ENCODE measurements at places on chromosomes 11 and 22.
A peak's percentile ranks its signal among the peaks of the same experiment; 100 is the strongest.

DNA sequence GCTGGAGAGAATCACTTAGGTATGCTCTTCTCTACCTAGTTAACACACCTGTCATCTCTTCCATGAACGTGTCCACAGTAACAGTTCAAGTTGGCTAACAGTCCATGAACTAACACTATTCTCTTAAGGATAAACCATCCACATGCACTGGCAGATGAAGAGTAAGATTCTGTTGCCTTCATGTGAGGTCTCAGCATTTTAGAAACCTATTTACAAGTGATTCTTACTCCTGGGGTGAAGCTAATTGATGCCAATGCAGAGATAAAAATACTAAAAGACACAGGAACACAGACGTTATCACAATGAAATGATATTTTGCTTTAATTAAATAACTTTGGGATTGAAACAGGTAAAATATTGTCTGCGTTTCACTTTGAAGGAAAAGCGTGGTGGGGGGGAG lies 1.3 kb downstream of the LRRC4C start:
- no peak for ATAC-seq

DNA sequence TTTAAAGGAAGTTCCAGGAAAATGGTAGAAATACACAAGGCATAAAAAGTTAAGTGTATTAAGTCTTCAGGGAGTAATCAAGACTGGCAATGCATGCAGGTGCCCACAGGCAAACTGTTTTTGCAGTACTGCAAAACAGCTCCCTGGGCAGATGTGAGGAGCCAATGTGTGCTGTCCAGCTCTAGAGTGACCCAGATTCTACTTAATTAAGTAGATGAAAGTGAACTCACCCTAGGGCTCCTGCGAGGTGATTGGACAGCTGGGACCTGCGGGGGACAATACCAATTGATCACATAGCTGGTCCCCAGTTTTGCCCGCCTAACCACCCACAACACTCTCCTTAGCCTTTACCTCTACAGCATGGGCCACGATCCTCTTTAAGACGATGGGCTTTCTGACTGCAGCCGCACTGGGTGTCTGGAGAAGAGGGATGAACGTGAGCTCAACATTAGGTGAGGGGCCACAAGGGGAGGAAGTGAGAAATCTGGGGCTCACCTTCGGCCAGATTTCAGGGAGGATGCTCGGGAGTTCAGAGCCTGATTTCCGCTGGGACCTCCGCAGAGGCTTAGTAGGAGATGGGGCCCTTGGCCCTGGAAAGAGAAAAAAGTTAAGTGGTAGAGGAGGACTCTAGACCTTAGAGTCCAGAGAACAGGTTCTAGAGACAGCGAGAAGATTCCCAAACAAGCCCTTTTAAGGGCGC lies 556 bp downstream of the CDCA5 start:
- ATAC-seq = no peak

GRCh38 chr11:115548878-115549528 lies 44.8 kb upstream of the CADM1 start:
- no peak for ATAC-seq

- no peak for ATAC-seq
Measured at GRCh38 chr11:84564180-84564866, 1062.8 kb downstream of the DLG2 start.

DNA sequence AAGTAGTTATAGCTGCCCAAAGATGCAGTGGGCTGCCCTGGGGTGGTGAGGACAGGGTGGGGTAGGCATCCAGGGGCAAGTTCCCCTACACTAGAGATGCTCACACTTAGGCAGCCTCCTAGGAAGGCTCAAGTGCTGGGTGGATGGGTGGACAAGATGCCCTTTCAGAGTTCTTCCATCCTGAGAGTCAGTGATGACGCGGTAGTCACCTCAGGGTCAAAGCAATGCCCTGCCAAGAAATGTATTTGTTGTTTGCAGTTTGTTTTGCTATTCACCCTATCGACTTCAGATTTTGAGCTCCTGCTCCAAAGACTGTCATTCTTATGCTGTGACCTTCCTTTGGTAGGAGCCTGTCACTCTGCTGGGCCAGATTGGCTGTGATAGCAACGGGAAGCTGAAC lies 18.9 kb downstream of the POLA2 start:
- no peak for ATAC-seq

DNA sequence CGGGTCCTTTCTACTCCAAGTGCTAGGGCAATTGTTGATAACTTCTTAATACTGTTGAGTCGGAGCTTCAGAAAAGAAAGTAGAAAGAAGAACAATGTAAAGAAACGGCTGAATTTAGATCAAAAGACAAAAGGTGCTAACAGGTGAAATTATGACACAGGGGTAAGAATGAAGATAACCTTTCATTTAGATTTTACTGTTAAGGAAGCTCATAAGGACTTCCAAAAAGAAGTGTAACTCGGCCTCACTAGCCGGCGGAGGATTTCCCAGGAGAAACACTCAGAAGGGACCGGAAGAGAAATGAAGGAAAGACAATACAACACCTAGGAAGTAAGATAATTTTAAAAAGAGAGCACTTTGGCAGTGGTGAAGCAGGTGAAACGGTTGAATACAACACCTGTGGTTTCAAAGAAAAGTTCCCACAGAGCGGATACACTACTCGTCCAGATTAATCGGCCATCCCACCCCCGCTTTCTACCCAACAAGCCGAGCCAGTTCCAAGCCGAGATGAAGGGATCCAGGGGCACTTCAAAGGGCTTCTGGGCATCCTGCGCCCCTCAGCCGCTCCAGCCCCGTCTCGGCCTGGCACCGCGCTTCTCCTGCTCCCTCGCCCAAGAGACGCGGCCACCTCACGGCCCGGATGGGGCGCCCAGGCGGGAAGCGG lies 737 bp downstream of the PPP2R1B start:
- peak; percentile 35 for ATAC-seq

DNA sequence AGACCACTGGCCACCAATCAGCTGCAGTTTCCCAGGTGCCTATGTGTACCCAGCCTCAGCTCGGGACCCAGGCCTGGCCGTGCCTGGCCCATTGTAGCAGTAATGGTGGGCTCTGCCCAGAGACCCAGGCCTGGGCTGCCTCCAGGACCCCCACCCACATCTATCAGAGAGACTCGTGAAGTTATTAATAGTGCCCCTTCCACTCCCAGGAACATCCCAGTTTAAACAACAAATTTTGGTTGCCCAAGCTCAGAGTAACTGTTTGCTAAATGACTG lies 42.5 kb downstream of the IGLL5 start:
- no peak for ATAC-seq

DNA sequence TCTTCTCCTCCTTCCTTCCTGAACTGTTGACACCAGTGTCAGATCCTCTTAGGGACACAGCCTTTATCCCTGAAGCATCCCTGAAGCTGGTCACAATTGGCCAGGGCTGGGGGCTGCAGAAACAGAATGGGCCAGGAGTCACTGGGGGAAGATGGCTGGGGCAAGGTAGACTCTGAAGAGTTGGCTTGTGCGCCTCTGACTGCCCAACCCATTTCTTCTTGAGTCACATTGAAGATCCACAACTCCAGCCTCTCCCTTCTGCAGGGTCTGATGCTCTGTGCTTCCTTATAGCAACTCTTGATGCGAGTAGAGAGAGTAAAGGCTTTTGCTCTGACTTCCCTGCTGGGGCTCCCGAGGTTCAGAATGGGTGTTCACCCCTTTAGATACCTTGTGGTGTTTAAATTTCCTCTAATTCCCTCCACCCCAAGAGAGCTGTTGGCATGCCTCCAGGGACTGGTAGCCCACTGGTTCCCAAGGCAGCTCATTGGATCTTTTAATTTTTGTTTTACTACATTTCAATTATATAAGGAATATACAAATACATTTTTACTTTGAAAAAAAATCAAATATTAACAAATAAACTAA lies 13.4 kb downstream of the PRDM11 start:
- peak; percentile 9 for ATAC-seq

DNA sequence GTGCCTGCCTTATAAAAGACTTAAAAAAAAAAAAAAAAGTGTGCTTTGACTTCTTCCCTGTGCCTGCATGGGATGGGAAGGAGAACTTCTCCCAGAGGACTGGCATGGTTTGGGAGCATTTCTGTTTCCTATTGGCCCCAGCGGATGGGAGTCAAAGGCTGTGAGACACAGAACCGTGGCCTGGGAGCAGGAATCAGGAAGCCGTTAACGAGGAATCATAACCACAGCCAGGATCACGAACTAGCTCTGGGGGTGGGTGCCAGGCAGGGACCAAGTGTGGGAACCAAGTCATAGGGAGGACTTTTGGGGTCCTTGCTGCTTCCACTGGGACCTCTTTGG lies 526 bp downstream of the C1QTNF6 start:
- peak; percentile 2 for ATAC-seq

- ATAC-seq = no peak
Measured at GRCh38 chr11:134060316-134060715, 8.6 kb upstream of the JAM3 start.

GRCh38 chr22:33835265-33835664 lies 85.0 kb downstream of the LARGE1 start:
- ATAC-seq = peak; percentile 42

GRCh38 chr11:67613960-67614715 lies 7.4 kb downstream of the NDUFV1 start:
- ATAC-seq = peak; percentile 62

- ATAC-seq = peak; percentile 2
Measured at GRCh38 chr11:111912535-111912934, at the start of gene HSPB2. Gene HSPB2 (plus strand): TSS chr11:111912734. CDS start chr11:111912830, 96 bp downstream.

DNA sequence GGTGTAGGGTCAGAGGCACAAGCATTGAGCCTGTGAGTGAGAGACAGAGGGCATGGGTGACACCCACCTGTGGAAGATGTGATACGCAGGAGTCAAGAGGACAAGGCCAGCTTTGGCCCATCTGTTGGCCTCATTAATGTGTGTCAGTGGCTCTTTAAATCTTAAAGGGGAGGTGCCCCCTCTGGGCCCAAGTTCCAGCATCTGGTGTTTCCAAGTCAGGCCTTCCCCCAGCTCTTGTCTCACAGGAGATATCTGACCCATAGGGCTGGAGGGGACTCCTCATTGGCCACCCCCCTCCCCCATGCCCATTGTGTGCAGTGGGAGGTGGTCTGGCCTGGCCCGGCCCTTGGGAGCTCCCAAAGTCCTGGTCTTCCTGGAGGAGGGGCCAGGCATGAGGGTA lies 8.9 kb downstream of the KCNK7 start:
- ATAC-seq = no peak

DNA sequence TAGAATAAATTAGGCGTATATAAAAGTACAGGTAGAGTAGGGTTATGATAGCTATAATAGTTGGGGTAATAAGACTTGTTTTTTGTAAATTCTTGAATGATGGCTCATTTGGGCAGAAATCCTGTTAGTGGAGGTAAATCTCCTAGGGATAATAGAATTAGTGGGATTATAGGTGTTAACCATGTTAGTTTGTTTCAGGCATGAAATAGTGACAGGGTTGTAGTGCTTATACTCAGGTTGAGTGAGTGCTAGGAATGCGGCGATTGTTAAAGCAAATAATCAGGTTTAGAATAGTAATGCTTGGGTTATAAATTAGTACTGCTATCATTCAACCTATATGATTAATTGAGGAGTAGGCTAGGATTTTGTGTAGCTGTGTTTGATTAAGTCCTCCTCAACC lies 297.1 kb downstream of the DYNC2H1 start:
- ATAC-seq = no peak

DNA sequence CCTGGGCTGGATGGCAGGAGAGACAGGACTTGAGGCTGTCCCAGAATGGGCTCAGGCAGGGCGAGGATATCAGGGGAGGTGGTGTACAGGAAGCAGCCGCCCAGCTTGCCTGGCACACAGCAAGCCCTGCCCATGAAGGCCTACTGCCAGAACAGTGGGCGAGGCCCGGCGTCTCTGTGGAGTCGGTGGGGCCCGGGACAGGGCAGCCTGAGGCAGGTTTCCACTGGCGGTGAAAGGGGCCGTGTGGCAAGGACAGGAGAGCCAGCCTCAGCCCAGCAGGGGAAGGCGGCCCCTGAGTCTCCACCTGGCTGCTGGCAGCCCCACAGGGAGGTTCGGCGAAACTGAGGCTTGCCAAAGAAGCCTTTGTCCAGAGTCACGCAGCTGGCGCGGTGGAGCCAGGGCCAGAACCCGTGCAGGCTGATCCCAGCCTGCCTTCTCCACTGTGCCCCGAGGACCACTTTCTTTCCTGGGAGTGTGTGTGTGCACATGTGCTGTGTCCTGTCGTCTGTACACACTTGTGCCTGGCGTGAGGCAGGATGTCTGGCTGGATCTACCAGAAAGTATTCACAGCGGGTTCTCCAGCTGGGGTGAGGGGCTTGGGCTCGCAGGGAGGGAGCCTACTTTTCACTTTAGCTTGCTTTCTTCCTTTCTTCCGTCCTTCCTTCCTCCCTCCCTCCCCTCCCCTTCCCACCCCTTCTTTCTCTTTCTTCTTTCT lies 1.2 kb downstream of the TSPO start:
- ATAC-seq = peak; percentile 80

DNA sequence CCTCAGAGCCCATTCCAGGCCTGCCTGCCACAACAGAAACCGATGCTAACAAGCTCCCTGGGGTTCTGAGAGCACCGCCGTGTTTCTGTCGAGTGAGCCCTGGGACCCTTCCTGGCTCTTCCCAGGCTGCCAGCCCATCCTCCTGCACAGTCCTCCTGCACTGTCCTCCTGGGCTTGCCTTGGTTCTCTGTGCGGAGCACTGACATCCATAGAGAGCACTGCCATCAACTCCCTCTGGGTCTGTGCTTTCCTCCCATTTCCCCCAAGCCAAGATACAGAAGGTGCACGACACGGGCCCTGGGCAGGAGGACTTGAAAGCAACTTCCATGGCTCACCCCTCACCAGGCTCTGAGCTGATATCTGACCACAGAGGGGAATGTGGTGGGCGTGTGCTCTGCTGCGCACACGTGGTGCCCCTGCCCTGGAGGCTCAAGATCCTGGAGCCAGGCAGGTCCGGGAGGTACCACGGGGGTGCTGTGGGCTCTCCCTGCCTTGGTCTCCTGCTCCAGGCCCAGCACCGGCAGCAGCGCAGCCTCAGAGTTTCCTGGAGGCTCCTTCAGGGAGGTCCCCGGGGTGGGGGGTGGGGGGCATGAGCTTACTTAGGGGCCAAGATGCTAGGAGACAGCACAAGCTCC lies 304.2 kb downstream of the BRD1 start:
- ATAC-seq = no peak

DNA sequence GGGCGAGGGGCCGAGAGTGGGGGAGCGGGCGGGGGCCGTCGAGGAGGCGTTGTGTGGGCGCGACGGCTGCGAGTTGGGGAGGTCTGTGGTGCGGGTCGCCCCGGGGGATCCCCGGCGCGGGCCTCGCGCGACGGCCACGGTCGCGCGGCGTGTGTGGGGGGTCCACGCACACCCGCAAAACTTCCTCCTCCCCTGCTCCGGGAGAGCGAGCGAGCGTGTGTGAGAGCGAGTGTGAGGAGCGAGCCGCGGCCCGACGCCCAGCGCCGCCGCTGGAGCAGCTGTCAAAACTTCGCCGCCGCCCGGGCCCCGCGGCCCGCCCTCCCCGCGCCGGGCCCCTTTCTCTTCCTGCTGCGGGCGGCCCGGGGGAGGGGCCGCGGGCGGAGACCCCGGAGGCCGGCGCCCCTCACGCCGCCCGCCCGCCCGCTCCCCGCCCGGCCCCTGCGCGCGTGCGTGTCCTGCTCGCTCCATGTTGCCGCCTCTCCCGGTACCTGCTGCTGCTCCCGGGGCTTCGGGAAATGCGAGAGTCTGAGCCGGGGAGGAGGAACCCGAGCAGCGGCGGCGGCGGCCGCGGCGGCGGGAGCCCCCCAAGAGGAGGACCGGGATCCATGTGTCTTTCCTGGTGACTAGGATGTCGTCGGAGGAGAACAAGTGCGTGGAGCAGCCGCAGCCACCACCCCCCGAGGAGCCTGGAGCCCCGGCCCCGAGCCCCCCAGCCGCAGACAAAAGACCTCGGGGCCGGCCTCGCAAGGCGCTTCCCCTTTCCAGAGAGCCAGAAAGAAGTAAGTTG lies 9.0 kb upstream of the CCT8L2 start:
- peak; percentile 17 for ATAC-seq

GRCh38 chr11:19995145-19995544 lies 165.1 kb downstream of the DBX1 start:
- ATAC-seq = peak; percentile 95

- no peak for ATAC-seq
Measured at GRCh38 chr11:5204787-5205186, 4.3 kb upstream of the OR51V1 start.

Measured in esophagus mucosa (tissue), 1 donor.